Activated T-helper 17 cell treated with anti-CD3 and anti-CD28 coated beads, Interleukin-2, amount 50 U/mL, for 72 hours (primary cell): ENCODE measurements at places on chromosomes 1 and 21.

GRCh38 chr1:89763649-89763986 lies 57.2 kb upstream of the LRRC8D start:
- peak overlapping the region; percentile 78 for H3K27ac ChIP-seq
- H3K4me3 ChIP-seq = peak overlapping the region; percentile 80
- no peaks in the 10 kb centered on the region for H3K27me3 ChIP-seq
- no peak for ATAC-seq

- H3K4me3 ChIP-seq = no peak overlapping the region
- H3K27me3 ChIP-seq = no peaks in the 10 kb centered on the region
- no peak for ATAC-seq
- H3K27ac ChIP-seq = no peak overlapping the region
- H3K4me1 ChIP-seq = no peaks in the 10 kb centered on the region
Observed at GRCh38 chr1:1760345-1760650, 18.0 kb downstream of the NADK start.

GRCh38 chr1:78377356-78377928 lies 113.3 kb upstream of the PTGFR start:
- H3K27me3 ChIP-seq = no peaks in the 10 kb centered on the region
- no peak for ATAC-seq
- no peak overlapping the region for H3K4me3 ChIP-seq
- no peak overlapping the region for H3K27ac ChIP-seq
- H3K4me1 ChIP-seq = no peaks in the 10 kb centered on the region
- no peaks in the 10 kb centered on the region for H3K36me3 ChIP-seq

DNA sequence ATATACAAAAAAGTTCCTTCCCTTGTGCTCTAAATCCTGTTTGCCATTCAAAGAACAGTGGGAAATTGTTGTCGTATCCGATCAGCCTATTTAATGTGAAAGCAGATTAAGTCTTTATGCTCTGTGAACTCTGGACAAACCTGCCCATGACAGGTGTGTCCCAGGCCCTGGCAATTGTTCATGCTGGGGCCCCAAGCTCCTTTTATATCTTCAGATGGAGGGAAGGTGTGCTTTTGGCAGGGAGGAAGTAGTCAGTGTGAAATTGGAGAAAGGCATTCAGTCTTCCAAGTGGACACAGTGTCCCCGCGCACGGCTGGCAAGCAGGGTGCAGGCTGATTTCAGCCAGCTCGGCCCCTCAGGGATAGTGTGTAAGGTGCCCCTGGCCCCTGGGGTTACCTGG lies 135.1 kb upstream of the F3 start:
- H3K4me1 ChIP-seq = no peaks in the 10 kb centered on the region
- no peaks in the 10 kb centered on the region for H3K36me3 ChIP-seq
- H3K27me3 ChIP-seq = peaks cover 4% of the 10 kb centered on the region
- H3K4me3 ChIP-seq = no peak overlapping the region
- ATAC-seq = no peak

- no peaks in the 10 kb centered on the region for H3K36me3 ChIP-seq
- H3K4me3 ChIP-seq = no peak within 1 kb of the TSS
- no peak within 1 kb of the TSS for H3K27ac ChIP-seq
Observed at GRCh38 chr1:204359474-204360255, at the start of gene PLEKHA6. PLEKHA6 (minus strand) TSS chr1:204359929; CDS start chr1:204273727, 86,202 bp downstream.
